ENCODE measurements at places on chromosomes 2 and 18.

DNA sequence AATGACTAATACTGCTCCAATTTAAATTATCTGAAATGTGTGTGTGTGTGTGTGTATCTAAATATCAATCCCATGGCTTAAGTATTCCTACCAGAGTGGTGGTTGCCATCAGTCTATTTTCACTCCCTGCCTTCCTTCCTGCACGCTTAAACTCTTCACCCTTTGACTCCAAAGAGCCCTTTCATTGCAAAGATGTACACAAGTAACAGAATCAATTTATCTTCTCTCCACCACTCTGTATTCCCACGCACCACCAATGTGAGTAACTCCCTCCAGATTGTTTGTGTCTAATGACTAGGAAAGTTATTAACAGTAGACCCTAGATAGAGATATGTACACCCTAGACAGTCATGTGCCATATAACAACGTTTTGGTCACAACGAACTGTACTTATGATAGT, 42.8 kb downstream of the ARL6IP6 start:
- DNase-seq, result no peak

- DNase-seq, result no peak
These were observed 308.2 kb downstream of the EN1 start for GRCh38 chr2:118539290-118539689.

- no peak for DNase-seq
These were observed 19.1 kb upstream of the TXNDC2 start for GRCh38 chr18:9866627-9867026.

DNA sequence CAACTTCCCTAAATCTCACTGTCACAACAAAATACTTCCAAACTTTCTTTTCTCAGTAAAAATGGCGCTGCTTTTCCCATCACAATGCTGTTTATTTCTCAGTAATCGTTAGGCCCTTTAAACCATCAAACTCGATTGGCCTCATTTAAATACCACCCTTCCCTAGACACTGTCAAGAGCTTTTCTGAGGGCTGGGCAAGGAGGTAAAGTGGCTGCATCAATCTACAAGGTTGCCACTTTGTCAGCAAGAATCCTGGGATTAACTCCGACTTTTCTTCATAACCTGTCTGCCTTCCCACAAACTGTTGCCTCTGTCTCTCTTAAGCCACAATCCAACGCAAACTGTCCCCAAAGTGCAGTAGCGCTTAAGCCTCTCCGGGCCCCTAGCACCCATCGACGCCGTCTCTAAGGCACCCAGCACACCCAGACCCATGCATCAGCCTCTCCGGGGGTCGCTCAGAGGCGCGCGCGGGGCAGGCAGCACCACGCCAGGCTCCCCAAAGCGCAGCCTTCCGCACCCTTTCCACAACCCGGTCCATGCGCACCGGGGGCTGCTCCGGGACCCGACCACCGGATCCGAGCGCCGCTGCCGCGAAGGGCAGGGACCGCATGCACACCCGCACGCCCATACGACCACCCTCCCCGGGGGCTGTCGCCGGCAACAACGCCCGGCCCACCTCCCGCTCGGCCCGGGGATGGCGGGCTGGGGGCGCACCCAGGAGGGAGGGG, 683 bp downstream of the MBOAT2 start:
- no peak for DNase-seq

- DNase-seq, result no peak
These were observed 61.3 kb downstream of the ACAA2 start for GRCh38 chr18:49752095-49752457.

DNA sequence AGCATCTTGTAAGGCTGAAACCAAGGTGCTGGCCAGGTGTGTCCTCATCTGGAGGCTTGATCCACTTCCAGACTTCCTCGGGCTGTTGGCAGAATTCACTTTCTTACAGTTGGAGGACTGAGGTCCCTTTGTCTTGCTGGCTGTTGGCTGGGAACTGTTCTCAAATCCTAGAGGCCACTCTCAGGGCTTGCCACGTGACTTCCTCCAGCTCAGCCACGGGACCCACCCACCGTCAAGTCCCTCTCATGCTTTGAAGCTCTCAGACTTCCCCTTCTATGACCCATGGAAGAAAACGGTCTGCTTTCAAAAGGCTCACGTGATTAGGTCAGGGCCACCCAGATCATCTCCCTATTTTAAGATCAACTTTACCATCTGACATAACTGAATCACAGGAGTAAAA, 77.1 kb downstream of the SMAD4 start:
- no peak for DNase-seq

Measured in stimulated activated CD8-positive, alpha-beta memory T cell treated with anti-CD3 and anti-CD28 coated beads, Interleukin-15, amount 100 ng/mL, for 24 hours (primary cell).